ENCODE measurements at places on chromosomes 3 and 15. TPM values are rescaled to one million over a fixed set of nuclear protein-coding genes. Genes with fewer than 3 reads are reported as not detected.

GRK7 gene
- total RNA-seq: not detected

DUOXA2 gene
- 1.2 TPM for total RNA-seq

PATL2 gene
- total RNA-seq: 0.51 TPM

ZMAT3 gene
- 8.1 TPM for total RNA-seq

GALNT15 gene
- total RNA-seq: 5.5 TPM

PCLAF gene
- total RNA-seq: 12.0 TPM

PARP3 gene
- total RNA-seq: 4.5 TPM

THRB gene
- 3.4 TPM for total RNA-seq

STRIT1 gene
- 3.9 TPM for total RNA-seq

SGO1 gene
- 3.8 TPM for total RNA-seq

SPTBN5 gene
- total RNA-seq: 2.2 TPM

GOLGA8M gene
- 0.10 TPM for total RNA-seq

C3orf85 gene
- not detected for total RNA-seq

LRRC31 gene
- not detected for total RNA-seq

USP8 gene
- total RNA-seq: 42.3 TPM

PPP1R14D gene
- not detected for total RNA-seq

TNK2 gene
- total RNA-seq: 31.4 TPM

B3GALNT1 gene
- 27.5 TPM for total RNA-seq

SLC12A1 gene
- total RNA-seq: not detected

SENP8 gene
- total RNA-seq: 4.7 TPM

LDHAL6B gene
- not detected for total RNA-seq

BLOC1S6 gene
- total RNA-seq: 73.8 TPM

CPLX3 gene
- total RNA-seq: not detected

ATP13A5 gene
- total RNA-seq: 0.31 TPM

SNURF gene
- total RNA-seq: 31.5 TPM

IRAK2 gene
- 6.3 TPM for total RNA-seq

KBTBD13 gene
- total RNA-seq: 2.6 TPM

SH2D7 gene
- not detected for total RNA-seq

VIPR1 gene
- total RNA-seq: 18.7 TPM

DUOX1 gene
- 32.5 TPM for total RNA-seq

GOLGA8S gene
- total RNA-seq: 0.21 TPM

ALS2CL gene
- 39.8 TPM for total RNA-seq

LRRN1 gene
- total RNA-seq: 48.5 TPM

BCL2A1 gene
- total RNA-seq: 8.1 TPM

SLC9C1 gene
- 3.2 TPM for total RNA-seq

CLDN1 gene
- total RNA-seq: 17.7 TPM

CCR3 gene
- total RNA-seq: 0.51 TPM

PLSCR2 gene
- total RNA-seq: not detected

RTP4 gene
- total RNA-seq: not detected
